ENCODE measurements at places on chromosomes 6 and 20.

GRCh38 chr6:132590362-132590761 lies 821 bp upstream of the TAAR5 start:
- DNase-seq: no peak

- no peak for DNase-seq
Observed at GRCh38 chr20:15561070-15561569, 1012.1 kb downstream of the KIF16B start.

GRCh38 chr20:32661820-32662528 lies 11.8 kb downstream of the C20orf203 start:
- no peak for DNase-seq

GRCh38 chr6:151716526-151716932 lies 91.0 kb upstream of the ESR1 start:
- no peak for DNase-seq

DNA sequence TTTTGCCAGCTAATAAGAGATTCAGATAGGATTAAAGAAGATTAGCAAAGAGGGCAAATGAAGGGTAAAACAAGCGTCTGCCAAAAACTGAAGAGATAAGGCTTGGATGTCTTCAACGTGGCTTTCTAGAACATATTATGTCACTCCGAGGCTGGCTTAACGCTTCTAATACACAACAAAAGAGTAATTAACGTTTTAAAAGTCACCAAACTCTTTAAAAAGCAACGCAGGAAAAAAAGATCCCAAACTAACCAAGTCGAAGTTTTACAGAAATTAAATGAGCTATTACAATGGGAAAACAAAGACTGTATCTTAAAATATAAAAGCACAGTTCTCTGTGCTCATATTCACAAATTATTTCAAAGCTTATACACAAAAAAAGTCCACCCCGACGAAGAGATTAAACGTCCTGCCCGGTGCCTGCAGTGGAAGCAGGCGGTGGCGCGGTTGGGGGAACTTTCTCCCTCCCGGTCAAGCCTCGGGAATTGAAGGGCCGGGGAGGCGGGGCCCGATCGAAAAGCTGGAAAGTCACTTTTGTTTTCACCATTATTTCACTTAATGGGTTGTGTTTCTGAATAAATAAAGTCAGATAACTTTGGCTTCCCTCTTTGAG lies 1.2 kb downstream of the MAK start:
- no peak for DNase-seq

DNA sequence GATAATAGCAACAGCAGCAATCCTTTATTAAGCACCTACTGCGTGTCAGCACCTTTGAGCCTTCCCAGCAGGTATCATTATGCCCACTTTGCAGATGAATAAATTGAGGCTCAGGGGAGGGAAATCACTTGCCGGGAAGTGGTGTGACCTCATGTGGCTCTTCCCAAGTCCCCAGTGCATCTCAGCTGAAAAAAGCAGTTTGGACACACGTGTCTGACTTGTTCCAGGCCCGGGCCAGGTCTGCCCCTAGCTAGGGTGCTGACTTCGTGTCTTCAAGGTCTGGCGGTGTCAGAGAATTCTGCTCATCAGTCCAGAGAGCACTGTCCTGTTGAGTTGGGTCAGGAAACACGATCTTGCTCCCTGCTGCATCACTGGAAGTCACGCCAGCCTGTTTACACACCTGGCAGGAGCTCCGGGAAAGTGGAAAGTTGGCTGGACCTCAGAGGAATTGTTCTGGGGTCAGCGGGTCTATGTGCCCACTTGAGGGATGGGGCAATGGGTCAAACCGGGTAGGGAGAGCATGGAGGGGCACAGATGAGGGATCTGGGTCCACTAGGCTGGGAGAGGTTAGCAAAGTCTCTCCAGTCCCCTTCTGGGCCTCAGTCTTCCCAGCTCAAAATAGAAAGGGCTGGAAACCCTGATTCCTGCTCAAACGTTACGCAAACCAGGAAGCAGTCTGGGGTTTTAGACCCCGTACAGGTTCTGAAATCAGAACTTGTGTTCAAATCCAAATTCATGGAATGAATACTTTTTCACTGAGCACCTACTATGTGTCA lies 10.5 kb downstream of the SLC13A3 start:
- no peak for DNase-seq

GRCh38 chr20:62805155-62805710 lies 598 bp downstream of the OGFR start:
- DNase-seq: no peak

- DNase-seq: no peak
Observed at GRCh38 chr20:47318586-47319516, 37.6 kb downstream of the ZMYND8 start.

DNA sequence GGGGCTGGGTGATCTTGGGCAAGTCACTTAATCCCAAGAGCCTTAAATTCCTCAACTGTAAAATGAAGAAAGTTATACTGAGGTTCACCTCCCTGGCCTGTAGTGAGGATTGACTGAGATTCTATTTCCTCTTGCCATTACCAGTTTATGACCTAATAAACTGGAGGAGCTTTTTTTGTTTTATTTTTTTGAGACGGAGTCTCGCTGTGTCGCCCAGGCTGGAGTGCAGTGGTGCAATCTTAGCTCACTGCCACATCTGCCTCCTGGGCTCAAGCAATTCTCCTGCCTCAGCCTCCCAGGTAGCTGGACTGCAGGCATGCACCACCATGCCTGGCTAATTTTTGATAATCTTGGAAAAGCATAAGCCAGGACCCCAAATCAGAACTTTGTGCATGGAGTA lies 161.4 kb upstream of the SNX9 start:
- no peak for DNase-seq

GRCh38 chr20:41177636-41178035 lies 40.3 kb downstream of the PLCG1 start:
- DNase-seq: peak; percentile 83

Data from fibroblast of skin of left quadriceps (primary cell).